ENCODE measurements at places on chromosomes 1 and 21.

GRCh38 chr1:91814448-91814847 lies 71.5 kb downstream of the TGFBR3 start:
- peaks cover 58% of the 10 kb centered on the region for H3K4me1 ChIP-seq
- no peak overlapping the region for H3K27ac ChIP-seq
- DNase-seq: no peak
- H3K27me3 ChIP-seq: no peaks in the 10 kb centered on the region
- no peaks in the 10 kb centered on the region for H3K36me3 ChIP-seq

GRCh38 chr1:48841966-48842365 lies 65.3 kb upstream of the BEND5 start:
- H3K27me3 ChIP-seq: peaks cover 34% of the 10 kb centered on the region
- no peak overlapping the region for H3K4me3 ChIP-seq
- H3K27ac ChIP-seq: no peak overlapping the region
- DNase-seq: no peak
- H3K36me3 ChIP-seq: no peaks in the 10 kb centered on the region
- no peaks in the 10 kb centered on the region for H3K4me1 ChIP-seq

DNA sequence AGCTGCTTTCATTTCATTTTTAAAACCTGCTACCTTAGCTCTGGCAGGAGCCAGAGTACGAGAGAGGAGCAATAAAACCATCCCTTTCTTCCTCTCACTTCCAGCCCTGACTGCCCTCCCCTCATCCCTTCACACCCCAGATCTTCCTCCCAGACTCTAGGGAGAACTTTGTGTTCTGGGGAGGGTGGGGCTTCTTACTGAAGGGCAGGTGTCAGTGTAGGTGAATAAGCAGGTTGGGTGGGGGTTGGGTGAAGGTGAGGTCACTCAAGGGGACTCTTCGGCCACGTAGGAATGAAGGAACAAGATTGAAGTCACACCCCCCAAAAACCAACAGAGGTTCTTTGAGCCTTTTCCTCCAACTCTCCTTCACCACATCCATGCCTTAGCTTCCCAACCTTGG lies 88.9 kb downstream of the CD58 start:
- H3K4me1 ChIP-seq: no peaks in the 10 kb centered on the region
- DNase-seq: no peak
- no peak overlapping the region for H3K4me3 ChIP-seq
- H3K27me3 ChIP-seq: no peaks in the 10 kb centered on the region
- H3K36me3 ChIP-seq: peaks cover under 1% of the 10 kb centered on the region

DNA sequence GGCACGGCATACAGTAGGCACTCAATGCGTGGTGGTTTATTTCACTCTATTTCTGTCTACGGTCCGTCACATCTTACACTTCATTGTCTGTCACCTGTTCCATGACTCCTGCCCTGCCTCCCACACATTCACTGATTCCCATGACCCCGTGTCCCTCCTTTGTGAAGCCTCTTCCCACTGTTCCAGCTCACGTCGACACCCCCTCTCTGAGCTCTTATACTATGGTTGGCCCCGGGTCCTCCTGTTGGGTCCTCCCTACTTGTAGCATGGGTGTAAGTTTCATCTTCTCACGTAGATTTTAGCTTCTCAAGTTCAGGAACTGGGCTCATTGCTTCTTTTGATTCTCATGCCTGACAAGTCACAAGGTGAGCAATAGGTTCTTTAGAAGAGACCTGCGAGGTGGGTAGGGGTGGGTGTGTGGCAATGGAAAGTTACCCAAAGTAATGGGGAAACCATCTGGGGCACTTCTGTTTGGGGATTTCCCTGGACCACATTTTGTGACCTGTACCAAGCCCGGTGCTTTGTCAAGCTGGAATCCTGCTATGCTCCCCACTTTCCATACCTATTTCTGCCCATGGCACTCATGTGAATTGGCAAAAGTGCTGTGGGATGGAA lies 22.1 kb upstream of the IL10 start:
- no peaks in the 10 kb centered on the region for H3K36me3 ChIP-seq
- DNase-seq: no peak
- H3K27ac ChIP-seq: no peak overlapping the region
- H3K4me1 ChIP-seq: peaks cover 64% of the 10 kb centered on the region
- H3K27me3 ChIP-seq: no peaks in the 10 kb centered on the region

GRCh38 chr1:221878134-221878533 lies 136.2 kb upstream of the DUSP10 start:
- H3K36me3 ChIP-seq: no peaks in the 10 kb centered on the region
- H3K4me3 ChIP-seq: no peak overlapping the region
- no peaks in the 10 kb centered on the region for H3K4me1 ChIP-seq
- H3K27ac ChIP-seq: no peak overlapping the region

- H3K36me3 ChIP-seq: peaks cover 38% of the 10 kb centered on the region
Measured at GRCh38 chr1:19765623-19766022, 34.1 kb downstream of the TMCO4 start.

- H3K27me3 ChIP-seq: no peaks in the 10 kb centered on the region
- no peak for DNase-seq
- H3K4me1 ChIP-seq: no peaks in the 10 kb centered on the region
Measured at GRCh38 chr1:177209357-177209756, 38.6 kb downstream of the BRINP2 start.

- DNase-seq: no peak
- peak overlapping the region; percentile 29 for H3K27ac ChIP-seq
- no peaks in the 10 kb centered on the region for H3K36me3 ChIP-seq
- H3K4me3 ChIP-seq: no peak overlapping the region
- H3K4me1 ChIP-seq: peaks cover 4% of the 10 kb centered on the region
- no peaks in the 10 kb centered on the region for H3K27me3 ChIP-seq
Measured at GRCh38 chr1:180170546-180171151, 16.0 kb downstream of the QSOX1 start.

DNA sequence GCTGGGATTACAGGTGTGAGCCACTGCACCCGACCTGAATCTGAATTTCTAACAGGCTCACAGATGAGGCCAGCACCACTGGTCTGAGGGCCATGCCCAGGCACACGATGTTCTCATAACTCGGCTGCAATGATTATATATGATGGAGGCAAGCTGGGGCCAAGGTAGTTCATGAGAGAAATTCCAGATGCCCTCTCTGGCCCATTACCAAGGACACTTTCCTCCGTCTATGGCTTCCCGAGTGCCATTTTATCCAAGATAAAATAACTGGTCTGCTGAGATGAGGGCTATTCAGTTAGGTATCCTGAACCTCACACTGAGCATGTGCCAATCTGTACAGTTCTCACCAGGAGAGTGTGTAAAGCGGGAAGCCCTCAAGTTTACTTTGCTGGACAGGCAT lies 16.5 kb downstream of the TMPRSS2 start:
- H3K27ac ChIP-seq: no peak overlapping the region
- H3K36me3 ChIP-seq: no peaks in the 10 kb centered on the region
- no peak for DNase-seq
- H3K4me1 ChIP-seq: no peaks in the 10 kb centered on the region

- no peaks in the 10 kb centered on the region for H3K27me3 ChIP-seq
- no peak for DNase-seq
- peaks cover 15% of the 10 kb centered on the region for H3K4me1 ChIP-seq
- H3K36me3 ChIP-seq: peaks cover 30% of the 10 kb centered on the region
Measured at GRCh38 chr1:235429143-235429542, 61.9 kb downstream of the TBCE start.

DNA sequence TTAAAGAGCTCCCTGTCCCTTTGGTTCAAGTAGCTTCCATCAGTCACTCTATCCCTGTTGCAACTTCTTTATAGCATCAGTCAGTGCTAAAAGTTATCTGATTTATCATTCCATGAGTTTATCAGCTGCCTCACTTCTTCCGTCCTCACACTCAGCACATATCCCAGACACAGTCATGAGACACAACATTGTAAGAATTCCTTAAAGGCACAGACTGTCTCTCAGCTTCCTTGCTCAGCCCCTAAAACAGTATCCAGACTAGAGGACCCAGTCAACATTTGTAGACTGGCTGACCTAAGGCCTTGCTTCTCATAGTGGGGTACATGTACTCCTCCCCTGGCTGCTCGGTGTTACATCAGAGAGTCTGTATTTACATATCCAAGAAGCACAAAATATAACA lies 164.9 kb upstream of the ADGRL2 start:
- no peak overlapping the region for H3K27ac ChIP-seq
- DNase-seq: no peak
- H3K36me3 ChIP-seq: no peaks in the 10 kb centered on the region
- H3K4me1 ChIP-seq: no peaks in the 10 kb centered on the region
- no peaks in the 10 kb centered on the region for H3K27me3 ChIP-seq

DNA sequence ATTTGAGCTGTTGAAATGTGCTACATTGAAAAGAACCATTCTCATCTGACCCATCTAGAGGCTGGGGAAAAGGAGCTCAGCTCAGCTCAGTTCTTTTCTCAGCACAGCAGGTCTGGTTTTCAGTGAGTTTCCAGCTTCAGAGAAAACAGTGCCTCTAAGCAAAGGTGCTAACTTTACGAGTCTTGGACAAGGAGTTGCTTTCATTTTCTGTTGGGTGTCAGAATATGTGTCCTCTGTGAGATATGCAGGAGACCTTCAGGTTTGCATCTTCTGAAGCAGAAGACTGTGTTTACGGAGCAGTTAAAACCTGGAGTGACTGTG lies 321.3 kb upstream of the USP24 start:
- H3K36me3 ChIP-seq: no peaks in the 10 kb centered on the region
- no peak overlapping the region for H3K27ac ChIP-seq
- H3K27me3 ChIP-seq: no peaks in the 10 kb centered on the region
- peaks cover 2% of the 10 kb centered on the region for H3K4me1 ChIP-seq

DNA sequence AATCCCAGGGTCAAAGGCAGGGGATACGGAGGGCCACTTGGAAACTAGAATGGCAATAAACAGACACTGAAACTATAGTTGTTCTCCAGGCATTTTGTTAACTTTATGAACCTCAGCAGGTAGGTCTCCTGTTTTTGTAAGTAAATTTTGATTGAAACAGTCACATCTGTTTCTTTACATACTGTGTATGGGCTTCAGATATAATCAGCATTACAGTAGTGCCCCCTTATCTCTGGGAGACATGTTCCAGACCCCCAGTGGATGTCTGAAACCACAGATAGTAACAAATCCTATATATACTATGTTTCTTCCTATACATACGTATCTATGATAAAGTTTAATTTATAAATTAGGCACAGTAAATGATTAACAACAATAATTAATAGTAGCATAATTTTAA lies 11.5 kb downstream of the STIL start:
- no peak for DNase-seq
- H3K4me3 ChIP-seq: no peak overlapping the region
- H3K27me3 ChIP-seq: no peaks in the 10 kb centered on the region
- no peaks in the 10 kb centered on the region for H3K4me1 ChIP-seq

GRCh38 chr1:41003640-41004220 lies 17.8 kb downstream of the SLFNL1 start:
- peaks cover 21% of the 10 kb centered on the region for H3K4me1 ChIP-seq
- H3K4me3 ChIP-seq: no peak overlapping the region
- DNase-seq: peak; percentile 83
- no peaks in the 10 kb centered on the region for H3K27me3 ChIP-seq
- H3K27ac ChIP-seq: peak overlapping the region; percentile 79

- no peak for DNase-seq
- H3K4me3 ChIP-seq: no peak overlapping the region
- H3K36me3 ChIP-seq: no peaks in the 10 kb centered on the region
- H3K27ac ChIP-seq: no peak overlapping the region
- no peaks in the 10 kb centered on the region for H3K4me1 ChIP-seq
Measured at GRCh38 chr1:85603086-85603880, 22.7 kb downstream of the CCN1 start.

DNA sequence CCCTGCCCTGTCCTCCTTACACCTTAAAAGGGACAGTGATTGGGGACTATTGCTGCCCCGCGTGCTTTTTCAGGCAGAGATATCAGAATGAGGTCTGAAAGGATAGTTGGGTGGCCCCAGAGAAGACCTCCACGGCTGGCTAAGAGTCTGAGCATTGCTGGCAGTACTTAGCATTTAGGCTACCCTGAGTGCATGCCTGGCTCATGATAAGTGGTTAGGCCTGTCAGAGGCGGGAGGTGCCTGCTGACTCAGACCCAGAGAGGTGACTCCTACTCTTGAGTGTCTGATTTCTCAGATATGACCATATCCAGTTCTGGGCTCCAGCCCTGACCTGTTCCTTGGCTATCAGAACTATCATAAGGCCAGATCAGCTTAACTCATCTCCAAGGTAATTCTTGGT lies 213.7 kb downstream of the PBX1 start:
- H3K36me3 ChIP-seq: no peaks in the 10 kb centered on the region
- H3K27me3 ChIP-seq: peaks cover 1% of the 10 kb centered on the region

DNA sequence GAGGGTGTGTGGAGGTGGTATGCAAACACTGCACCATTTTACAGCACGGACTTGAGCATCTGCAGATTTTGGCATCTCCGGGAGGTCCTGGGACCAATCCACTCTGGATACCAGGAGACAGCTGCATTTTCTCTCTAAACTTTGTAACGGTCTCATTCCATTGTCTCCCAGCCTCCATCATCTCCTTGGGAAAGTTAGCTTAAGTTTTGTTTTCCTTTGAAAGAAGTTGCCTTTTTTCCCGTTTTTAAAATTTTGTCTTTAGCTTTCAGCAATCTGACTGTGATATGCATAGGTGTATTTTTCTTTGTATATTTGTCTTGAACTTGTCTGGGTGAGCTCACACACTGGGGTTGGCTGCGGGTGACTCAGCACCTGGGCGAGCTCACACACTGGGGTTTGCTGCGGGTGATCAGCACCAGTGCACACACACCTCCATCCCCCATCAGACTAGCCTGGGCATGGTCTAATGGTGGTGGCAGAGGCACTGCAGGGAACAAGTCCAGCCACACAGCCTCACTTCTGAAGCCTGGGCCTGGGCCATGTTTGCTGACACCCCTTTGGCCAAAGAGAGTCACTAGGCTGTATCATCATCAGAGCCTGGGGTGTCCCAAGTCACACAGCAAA lies 32.1 kb upstream of the COL18A1 start:
- no peaks in the 10 kb centered on the region for H3K36me3 ChIP-seq
- no peak overlapping the region for H3K4me3 ChIP-seq
- peaks cover 23% of the 10 kb centered on the region for H3K4me1 ChIP-seq
- no peak for DNase-seq
- H3K27ac ChIP-seq: no peak overlapping the region
